NCI-H2081 treated with DMSO at 0.1 percent for 48 hours (cell line): ENCODE measurements at places on chromosomes 6 and 20.

- DNase-seq, result no peak
These were observed 6.9 kb upstream of the SYNDIG1 start for GRCh38 chr20:24462460-24463010.

GRCh38 chr20:17327185-17328148 is 100.6 kb downstream of the PCSK2 start:
- DNase-seq, result no peak

GRCh38 chr6:44250067-44250717 is 3.3 kb downstream of the HSP90AB1 start:
- no peak for DNase-seq

- peak; percentile 29 for DNase-seq
These were observed 15.0 kb downstream of the TRAPPC3L start for GRCh38 chr6:116530436-116530835.

GRCh38 chr6:151690303-151690702 is 117.2 kb upstream of the ESR1 start:
- DNase-seq, result no peak

GRCh38 chr20:63911176-63911575 is 16.2 kb downstream of the DNAJC5 start:
- DNase-seq, result no peak

GRCh38 chr6:28897369-28897745 is 26.4 kb downstream of the TRIM27 start:
- DNase-seq, result no peak

- no peak for DNase-seq
These were observed 29.4 kb downstream of the SDCBP2 start for GRCh38 chr20:1299522-1299921.

DNA sequence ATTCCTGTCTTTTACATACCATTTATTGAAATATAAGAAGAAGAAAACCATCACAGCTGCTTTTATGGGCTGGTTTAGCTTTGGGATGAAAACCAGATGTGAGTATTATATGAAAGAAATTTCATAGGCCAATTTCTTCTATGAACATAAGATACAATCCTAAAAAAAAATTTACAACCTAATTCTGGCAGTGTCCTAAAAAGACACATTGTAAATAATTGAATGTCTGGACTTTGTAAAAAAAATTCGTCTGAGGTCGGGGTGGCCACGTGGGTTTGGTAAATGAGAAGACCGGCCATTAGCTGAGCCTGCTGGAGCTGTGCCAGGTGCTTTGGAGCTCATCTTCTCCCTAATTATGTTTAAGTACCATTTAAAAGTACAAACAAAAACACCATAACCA is 26.8 kb downstream of the DACT2 start:
- peak; percentile 13 for DNase-seq

GRCh38 chr6:163705923-163706322 is 291.4 kb downstream of the QKI start:
- no peak for DNase-seq

DNA sequence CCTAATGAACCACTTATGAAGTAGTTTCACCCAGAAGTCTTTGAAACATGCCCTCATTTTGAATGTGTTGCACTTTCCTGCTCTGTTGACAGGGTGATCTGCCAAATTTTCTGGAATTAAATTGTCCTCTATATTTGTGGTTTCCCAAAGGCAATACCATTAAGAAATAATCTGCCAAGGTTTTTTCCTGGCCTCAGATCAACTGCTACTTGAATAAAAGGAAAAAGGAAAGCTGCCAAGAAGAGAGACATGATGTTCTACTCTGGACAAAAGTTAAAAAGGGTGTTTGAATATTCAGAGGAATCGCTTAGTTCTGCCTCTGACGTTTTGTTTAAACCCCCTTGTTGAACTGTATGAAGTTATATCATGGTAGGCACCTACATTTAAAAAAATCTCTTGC is 37.4 kb upstream of the ARMH2 start:
- no peak for DNase-seq

DNA sequence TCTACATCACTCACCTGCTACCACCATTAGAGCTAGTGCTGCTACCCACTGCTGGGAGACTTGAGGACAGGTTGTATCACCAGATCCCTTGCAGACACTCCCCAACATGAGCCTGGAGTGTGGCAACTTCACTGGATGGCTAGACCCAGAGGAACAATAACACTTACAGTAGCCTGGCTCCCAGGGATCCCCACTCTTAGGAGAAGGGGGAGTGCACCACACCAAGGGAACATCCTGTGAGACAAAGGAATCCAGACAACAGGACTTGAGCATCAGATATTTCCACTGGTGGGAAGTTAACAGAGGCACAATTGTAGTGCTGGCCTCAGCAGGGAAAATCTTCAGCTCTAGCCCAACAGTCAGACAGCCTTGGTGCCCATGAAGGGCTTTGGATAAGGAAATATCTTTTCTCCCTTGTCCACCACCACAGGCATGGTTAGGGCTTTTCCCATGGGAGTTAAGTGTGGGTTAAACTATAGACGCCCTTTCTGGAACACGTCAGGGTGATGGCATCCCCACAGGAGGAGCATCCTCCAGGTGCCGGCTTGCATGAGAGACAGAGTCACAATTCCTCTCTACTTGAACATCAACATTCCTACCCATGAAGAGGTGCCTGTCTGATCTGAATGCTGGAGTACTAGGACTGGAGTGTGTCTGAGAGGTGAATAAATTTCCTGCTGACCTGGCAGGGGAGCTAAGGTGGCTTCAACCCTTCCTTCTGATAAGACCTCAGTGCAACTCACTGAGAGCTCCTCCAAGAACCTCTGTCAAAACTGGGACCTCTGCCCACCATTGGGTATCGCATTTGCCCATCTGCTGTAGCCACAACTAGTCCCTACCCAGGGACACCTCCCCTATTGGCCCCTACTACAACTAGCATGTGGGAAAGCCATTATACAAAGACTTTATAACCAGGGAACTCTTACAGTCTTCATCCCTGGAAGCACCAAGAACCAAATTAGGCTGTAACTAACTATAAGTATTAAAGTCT is 55.4 kb upstream of the SIRPG start:
- no peak for DNase-seq

DNA sequence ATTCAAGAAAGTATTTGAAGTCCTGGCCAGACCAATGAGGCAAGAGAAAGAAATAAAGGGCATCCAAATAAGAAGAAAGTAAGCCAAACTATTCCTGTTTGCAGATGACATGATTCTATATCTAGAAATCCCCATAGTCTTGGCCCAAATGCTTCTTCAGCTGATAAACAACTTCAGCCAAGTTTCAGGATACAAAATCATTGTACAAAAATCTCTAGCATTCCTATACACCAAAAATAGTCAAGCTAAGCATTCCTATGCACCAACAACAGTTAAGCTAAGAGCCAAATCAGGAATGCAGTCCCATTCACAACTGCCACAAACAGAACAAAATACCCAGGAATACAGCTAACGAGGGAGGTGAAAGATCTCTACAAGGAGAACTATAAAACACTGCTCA is 60.1 kb upstream of the PHIP start:
- no peak for DNase-seq

DNA sequence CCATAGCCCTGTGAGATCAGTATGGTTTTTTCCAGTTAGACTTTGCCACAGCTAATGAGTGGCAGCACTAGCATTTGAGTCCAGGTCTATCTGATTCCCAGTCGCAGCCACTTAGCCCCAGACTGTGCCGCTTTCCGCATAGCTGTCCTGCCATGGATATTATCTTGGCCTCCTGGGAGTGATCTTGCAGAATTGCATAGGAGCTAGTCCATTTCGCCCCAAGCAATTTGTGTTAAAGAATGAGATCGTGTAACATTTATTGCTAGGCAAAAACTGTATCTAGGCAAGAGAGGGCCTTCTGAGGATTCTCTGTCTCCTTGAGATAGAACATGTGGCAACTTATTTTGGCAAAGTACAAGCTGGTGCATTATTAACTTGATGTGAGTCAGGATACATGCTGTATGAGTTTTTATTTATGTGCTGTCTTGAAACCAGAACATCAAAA is 74.2 kb downstream of the EZR start:
- DNase-seq, result no peak

GRCh38 chr6:122817766-122818165 is 28.7 kb downstream of the SMPDL3A start:
- DNase-seq, result no peak

DNA sequence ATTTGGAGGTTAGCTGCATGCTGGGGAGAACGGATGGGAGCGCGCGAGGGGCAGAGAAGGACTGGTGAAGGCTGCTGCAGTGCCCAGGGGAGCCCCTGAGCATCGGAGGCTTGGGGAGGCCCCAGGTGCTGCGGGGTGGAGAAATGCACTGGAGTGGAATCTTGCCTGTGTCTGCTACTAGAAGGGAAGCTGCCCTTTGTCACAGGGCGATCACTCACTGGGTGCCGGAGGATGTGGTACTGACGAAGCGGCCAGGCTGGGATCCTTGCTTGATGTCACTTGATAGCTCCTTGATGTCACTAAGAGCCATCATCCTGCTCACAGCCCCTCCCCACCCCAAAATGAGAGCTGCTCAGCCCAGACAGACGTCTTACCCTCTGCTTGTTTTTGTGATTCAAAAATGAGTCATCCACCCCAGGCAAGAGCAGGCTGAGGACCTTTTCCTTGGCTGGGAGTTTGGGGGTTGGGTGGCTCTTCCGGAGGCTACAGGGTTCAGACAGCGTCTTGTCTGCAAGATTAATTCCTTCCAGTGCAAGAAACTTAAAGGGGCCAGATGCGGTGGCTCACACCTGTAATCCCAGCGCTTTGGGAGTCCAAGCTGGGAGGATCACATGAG is 62.6 kb upstream of the PMEPA1 start:
- DNase-seq, result no peak
